CD8-positive, alpha-beta memory T cell (primary cell): ENCODE measurements at places on chromosomes 2 and 18. TPM values are rescaled to one million over a fixed set of nuclear protein-coding genes. Genes with fewer than 3 reads are reported as not detected.

- peaks cover 54% of the 10 kb centered on the region for H3K4me1 ChIP-seq
- H3K36me3 ChIP-seq = no peaks in the 10 kb centered on the region
- peak overlapping the region; percentile 24 for H3K4me3 ChIP-seq
- peak overlapping the region; percentile 43 for H3K27ac ChIP-seq
Observed at GRCh38 chr18:23870676-23871380, 143.7 kb upstream of the TTC39C start.

DNA sequence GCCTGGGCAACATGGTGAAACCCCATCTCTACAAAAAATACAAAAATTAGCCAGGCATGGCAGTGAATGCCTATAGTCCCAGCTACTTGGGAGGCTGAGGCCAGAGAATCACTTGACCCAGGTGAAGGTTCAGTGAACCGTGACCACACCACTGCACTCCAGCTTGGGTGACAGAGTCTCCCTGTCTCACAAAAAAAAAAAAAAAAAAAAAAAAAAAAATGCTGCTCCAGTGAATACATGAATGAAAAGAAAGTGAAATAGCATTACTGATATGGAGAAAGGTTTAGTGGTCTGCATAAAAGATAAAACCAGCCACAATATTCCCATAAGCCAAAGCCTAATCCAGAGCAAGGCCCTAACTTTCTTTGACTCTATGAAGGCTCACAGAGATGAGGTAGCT lies 44.5 kb downstream of the METTL8 start:
- no peak overlapping the region for H3K4me3 ChIP-seq
- H3K27ac ChIP-seq = no peak overlapping the region
- H3K4me1 ChIP-seq = no peaks in the 10 kb centered on the region
- H3K36me3 ChIP-seq = no peaks in the 10 kb centered on the region

GRCh38 chr2:3010001-3010400 lies 367.6 kb downstream of the EIPR1 start:
- H3K4me1 ChIP-seq = no peaks in the 10 kb centered on the region
- no peak overlapping the region for H3K4me3 ChIP-seq
- H3K27ac ChIP-seq = no peak overlapping the region
- H3K27me3 ChIP-seq = no peaks in the 10 kb centered on the region
- no peaks in the 10 kb centered on the region for H3K36me3 ChIP-seq
- no peak for DNase-seq

GRCh38 chr2:34602262-34602661 lies 1003.2 kb upstream of the FAM98A start:
- H3K4me3 ChIP-seq = no peak overlapping the region
- DNase-seq = no peak
- no peaks in the 10 kb centered on the region for H3K27me3 ChIP-seq
- H3K27ac ChIP-seq = no peak overlapping the region
- H3K36me3 ChIP-seq = no peaks in the 10 kb centered on the region

- no peaks in the 10 kb centered on the region for H3K27me3 ChIP-seq
- H3K4me3 ChIP-seq = no peak overlapping the region
- peaks cover 7% of the 10 kb centered on the region for H3K4me1 ChIP-seq
- H3K36me3 ChIP-seq = no peaks in the 10 kb centered on the region
Observed at GRCh38 chr2:85707304-85707703, 13.1 kb downstream of the GNLY start.

DNA sequence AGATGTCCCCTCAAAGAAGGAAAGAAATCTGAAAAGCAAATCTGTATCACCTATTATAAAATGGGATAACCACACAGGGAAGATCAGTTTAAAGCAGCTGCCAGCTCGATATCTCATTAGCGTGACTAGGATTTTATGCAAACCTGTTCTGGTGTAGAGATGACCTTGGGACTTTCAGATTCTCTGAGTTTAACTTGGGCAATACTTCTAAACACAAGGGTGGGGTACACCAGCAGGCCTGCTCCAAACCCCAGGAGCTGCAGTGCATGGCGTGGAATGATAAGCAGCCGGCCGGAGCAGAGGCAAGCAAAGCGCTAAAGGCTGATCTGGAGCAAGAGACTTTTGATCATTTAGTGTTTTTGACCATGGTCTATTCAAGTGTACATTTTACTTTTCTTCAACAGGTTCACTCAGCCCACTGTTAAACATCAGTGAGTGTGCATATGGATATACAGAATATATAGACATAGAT lies 4.7 kb downstream of the SERTAD2 start:
- no peak overlapping the region for H3K27ac ChIP-seq
- no peaks in the 10 kb centered on the region for H3K27me3 ChIP-seq
- no peaks in the 10 kb centered on the region for H3K36me3 ChIP-seq
- H3K4me3 ChIP-seq = no peak overlapping the region
- no peak for DNase-seq

GRCh38 chr2:24049485-24050021 lies at the start of gene FKBP1B:
Gene FKBP1B (plus strand): TSS chr2:24049741. CDS start chr2:24049850, 109 bp downstream.
- no peak within 1 kb of the TSS for H3K27ac ChIP-seq
- peaks cover 7% of the 10 kb centered on the region for H3K27me3 ChIP-seq
- peaks cover 22% of the 10 kb centered on the region for H3K4me1 ChIP-seq
- peak; percentile 34 for DNase-seq

DNA sequence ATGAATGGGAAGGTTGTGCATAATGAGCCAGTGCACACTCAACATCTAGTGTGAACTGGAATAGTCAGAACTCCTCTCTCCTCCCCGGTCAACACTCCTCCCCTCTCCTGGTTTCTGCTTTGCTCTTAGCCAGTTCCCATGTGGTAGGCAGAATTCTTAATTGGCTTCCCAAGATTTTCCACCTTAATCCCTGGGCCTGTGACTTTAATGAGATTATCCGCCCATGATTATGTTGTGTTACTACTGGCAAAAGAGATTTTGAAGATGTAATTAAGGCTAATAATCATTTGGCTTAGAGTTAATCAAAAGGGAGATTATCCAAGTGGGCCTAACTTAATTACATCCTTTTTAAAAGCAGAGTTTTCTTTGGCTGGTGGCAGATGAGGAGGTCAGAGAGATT lies 34.2 kb upstream of the REV1 start:
- H3K27ac ChIP-seq = no peak overlapping the region
- H3K4me3 ChIP-seq = no peak overlapping the region
- no peaks in the 10 kb centered on the region for H3K27me3 ChIP-seq
- DNase-seq = no peak
- H3K36me3 ChIP-seq = no peaks in the 10 kb centered on the region

DNA sequence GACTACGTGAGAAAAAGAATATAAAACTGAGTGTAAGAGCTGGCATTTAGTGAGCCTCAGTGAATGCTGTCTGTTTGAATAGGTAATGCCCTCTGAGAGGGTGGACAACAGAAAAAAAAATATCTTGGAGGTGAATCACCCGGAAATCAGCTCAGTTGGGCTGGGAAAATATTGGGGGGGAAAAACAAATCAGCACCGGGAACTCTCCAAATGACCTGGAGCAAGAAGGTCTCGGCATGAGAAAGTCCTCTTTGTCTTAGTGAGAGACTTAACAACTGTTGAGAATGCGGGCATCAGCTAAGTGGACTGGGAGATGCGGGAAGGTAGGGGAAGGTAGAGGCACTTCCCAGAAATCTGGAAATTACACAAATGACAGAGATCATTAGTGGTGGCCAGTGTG lies 109.4 kb upstream of the POU3F3 start:
- H3K27me3 ChIP-seq = no peaks in the 10 kb centered on the region
- no peaks in the 10 kb centered on the region for H3K4me1 ChIP-seq
- no peak overlapping the region for H3K4me3 ChIP-seq
- no peak for DNase-seq
- H3K27ac ChIP-seq = no peak overlapping the region
- no peaks in the 10 kb centered on the region for H3K36me3 ChIP-seq

DNA sequence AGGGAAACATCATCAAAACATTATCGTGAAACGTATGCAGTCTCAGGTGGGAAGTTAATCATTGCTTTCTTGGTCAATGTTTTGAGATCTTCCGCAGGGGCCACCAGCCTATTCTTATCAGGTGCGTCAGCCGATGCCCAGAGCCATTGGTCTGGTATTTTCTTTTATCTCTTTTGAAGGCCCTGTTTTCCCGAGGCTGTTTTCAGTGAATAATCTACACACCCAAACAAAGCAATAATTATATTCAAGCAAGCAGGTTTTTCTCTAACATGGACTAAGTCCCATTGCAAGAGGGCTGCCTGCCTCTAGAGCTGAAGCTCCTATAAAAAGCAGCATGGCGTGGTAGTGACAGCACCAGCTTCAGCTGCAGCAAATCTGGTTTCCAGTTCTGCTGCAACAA lies 430.0 kb upstream of the ID2 start:
- no peaks in the 10 kb centered on the region for H3K4me1 ChIP-seq
- no peak overlapping the region for H3K4me3 ChIP-seq
- H3K36me3 ChIP-seq = no peaks in the 10 kb centered on the region
- no peak overlapping the region for H3K27ac ChIP-seq
- no peaks in the 10 kb centered on the region for H3K27me3 ChIP-seq

DNA sequence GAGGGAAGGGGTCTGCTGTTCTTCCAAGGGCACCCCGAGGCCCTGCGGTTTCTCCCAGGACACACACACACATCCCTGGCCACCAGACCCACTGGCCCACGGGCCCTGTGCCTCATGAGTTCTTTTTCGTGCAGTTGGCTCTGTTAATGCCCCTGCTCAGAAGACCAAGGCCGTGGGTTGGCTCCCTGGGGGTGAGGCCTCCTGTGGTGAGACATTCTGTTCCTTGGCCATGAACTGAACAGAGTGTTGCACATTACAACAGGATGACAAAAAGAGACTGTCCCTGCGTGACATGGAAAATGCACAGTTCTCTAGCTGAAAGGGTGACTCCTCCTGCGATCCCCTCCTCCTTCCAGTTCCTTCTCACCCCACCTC lies 30.7 kb downstream of the SH2D6 start:
- H3K4me3 ChIP-seq = no peak overlapping the region
- DNase-seq = no peak
- H3K27me3 ChIP-seq = no peaks in the 10 kb centered on the region
- H3K36me3 ChIP-seq = no peaks in the 10 kb centered on the region

DNA sequence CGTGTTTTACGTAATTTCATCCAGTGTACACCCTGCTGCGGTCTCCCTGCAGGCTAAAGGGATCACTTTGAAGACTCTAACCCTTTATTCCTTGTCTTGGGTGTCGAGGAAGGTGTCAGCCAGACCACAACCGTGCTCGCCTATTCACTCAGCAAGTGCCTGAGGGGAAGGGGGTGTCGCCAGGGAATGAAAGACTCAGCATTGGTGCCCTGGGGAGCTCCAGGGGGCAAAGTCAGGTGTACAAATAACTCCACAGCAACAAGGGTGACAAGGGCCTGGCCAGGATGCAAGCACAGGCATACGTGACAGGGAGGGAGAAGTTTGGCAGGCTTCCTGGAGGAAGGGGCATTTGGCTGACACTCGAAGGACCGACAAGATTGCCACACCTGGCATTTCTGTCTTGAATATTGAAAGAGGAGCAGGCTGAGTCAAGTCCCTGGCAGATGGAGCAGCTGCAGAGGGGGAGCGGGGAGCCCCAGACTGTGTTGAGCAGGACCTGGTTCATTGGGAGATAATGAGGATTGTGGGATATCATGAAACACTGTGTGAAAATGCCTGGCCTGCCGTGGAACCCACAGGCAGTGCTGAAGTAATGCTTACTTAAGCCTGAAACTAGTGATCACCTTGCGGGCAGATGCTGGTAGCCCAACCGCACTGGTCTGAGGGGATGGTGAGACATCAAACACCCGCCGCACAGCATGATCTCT lies 93.9 kb downstream of the RHOB start:
- H3K27me3 ChIP-seq = no peaks in the 10 kb centered on the region
- H3K36me3 ChIP-seq = no peaks in the 10 kb centered on the region
- H3K4me3 ChIP-seq = no peak overlapping the region

- no peaks in the 10 kb centered on the region for H3K36me3 ChIP-seq
- H3K4me1 ChIP-seq = no peaks in the 10 kb centered on the region
- DNase-seq = no peak
- H3K4me3 ChIP-seq = no peak overlapping the region
- no peak overlapping the region for H3K27ac ChIP-seq
- H3K27me3 ChIP-seq = no peaks in the 10 kb centered on the region
Observed at GRCh38 chr2:109372614-109373013, 241.2 kb downstream of the SEPTIN10 start.

GRCh38 chr2:188922191-188922590 lies 52.0 kb upstream of the COL3A1 start:
- no peaks in the 10 kb centered on the region for H3K4me1 ChIP-seq
- no peak for DNase-seq
- H3K4me3 ChIP-seq = no peak overlapping the region
- H3K27ac ChIP-seq = no peak overlapping the region
- no peaks in the 10 kb centered on the region for H3K36me3 ChIP-seq

Gene FZD7
- 0.75 TPM for total RNA-seq

Gene AGXT
- not detected for total RNA-seq

Gene VWA3B
- not detected for total RNA-seq

Gene FMNL2
- 0.59 TPM for total RNA-seq

Gene HOXD10
- not detected for total RNA-seq

Gene ZNF385B
- not detected for total RNA-seq

Gene TDRD15
- not detected for total RNA-seq

Gene CCDC68
- not detected for total RNA-seq

Gene SLC11A1
- total RNA-seq = 1.1 TPM
